ENCODE measurements at places on chromosomes 3 and 15.
A peak's percentile ranks its signal among the peaks of the same experiment; 100 is the strongest.

DNA sequence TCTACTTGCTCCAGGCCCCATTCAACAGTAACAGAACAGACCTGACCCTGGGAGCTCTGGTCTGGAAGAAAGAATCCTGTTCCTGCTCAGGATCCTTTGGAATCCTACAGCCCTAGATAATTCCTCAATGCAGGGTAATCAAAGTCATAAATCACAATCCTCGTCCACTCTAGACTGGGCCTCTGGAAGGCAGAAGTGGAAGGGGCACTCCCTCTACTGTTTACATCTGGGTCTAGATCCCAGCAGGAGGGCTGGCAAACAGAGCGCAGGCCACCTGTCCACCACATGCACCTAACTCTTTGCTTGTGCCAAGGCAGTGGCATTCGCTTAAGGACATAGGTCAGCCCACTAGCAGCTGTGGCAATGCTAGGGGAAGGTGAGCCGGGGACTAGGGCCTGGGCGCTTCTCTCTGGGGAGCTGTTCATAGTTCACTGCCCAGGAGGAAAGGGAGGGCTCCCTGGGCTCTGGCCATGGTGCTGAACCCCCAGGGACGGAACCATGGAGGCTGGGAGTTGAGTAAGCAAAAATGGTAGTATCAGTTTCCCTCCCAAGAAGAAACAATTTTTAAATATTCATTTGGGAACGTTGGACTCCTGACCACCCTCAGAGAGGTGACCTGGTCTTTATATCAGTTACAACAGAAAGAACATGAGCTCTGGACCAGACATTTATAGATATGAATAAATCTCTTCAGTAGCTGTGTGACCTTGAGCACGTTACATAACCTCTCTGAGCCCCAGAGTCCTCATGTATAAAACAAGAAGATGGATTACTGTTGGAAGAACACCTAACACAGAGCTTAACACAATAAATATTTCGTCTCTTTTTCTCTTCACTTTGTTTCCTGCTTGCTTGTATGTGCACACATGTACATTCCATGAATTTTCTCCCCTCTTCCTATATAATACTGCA is 90.2 kb downstream of the NTRK3 start:
- DNase-seq, result peak; percentile 6

DNA sequence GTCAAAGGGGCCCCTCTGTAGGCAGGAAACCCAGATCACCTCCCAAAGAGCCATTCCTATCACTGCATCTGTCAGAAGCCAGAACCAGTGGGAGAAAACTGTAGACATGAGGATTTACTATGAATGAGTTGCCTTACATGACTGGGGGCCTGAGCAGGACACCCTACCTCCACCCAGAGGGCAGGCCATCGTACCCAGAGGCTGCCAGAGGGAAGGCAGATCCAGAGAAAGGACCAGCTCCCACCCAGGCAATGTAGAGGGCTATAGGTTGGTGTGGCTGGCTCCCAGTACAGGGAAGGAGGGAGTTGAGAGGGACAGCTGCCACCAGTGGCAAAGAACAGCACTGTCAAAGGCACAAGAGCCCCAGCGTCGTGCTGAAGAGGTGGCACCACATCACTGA is 233.2 kb downstream of the OCA2 start:
- DNase-seq, result no peak

GRCh38 chr3:151119188-151119587 is 33.7 kb downstream of the MED12L start:
- DNase-seq, result no peak

- no peak for DNase-seq
Observed at GRCh38 chr15:70636540-70637165, 126.7 kb downstream of the UACA start.

DNA sequence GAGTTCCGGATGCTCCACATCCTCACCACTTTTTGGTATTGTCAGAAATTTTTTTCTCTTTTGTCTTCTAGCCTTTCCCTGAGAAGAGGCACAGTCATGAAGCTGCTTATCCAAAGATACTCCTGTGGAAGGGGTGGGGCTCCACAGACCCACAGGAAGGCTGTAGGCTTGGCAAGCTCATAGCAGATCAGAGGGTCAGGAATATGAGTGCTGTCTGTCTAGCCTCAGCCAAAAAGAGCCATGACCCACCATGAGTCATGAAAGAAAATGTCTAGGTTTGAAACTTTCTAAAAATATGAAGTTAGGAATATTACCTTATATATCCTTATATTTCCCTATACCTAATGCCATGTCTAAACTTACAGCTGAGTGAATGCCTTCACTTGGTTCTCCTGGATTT is 118.2 kb upstream of the THBS1 start:
- DNase-seq, result no peak

DNA sequence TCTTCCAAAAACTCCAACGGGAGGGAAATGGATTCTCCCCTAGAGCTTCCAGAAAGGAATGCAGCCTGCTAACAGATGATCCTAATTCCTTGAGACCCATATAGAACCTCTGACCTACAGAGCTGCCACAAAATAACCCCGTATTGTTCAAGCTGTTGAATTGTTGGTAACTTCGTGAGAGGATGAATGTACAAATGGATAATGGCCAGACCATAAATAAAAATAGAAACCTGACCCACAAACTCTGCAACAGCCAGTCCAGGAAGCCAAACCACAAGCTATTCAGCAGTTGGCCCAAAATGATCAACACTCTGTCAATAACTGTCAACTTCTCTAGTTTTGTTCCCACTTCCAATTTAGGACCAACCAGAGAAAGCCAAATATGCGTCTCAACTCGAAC is 414.0 kb upstream of the ZNF717 start:
- no peak for DNase-seq

DNA sequence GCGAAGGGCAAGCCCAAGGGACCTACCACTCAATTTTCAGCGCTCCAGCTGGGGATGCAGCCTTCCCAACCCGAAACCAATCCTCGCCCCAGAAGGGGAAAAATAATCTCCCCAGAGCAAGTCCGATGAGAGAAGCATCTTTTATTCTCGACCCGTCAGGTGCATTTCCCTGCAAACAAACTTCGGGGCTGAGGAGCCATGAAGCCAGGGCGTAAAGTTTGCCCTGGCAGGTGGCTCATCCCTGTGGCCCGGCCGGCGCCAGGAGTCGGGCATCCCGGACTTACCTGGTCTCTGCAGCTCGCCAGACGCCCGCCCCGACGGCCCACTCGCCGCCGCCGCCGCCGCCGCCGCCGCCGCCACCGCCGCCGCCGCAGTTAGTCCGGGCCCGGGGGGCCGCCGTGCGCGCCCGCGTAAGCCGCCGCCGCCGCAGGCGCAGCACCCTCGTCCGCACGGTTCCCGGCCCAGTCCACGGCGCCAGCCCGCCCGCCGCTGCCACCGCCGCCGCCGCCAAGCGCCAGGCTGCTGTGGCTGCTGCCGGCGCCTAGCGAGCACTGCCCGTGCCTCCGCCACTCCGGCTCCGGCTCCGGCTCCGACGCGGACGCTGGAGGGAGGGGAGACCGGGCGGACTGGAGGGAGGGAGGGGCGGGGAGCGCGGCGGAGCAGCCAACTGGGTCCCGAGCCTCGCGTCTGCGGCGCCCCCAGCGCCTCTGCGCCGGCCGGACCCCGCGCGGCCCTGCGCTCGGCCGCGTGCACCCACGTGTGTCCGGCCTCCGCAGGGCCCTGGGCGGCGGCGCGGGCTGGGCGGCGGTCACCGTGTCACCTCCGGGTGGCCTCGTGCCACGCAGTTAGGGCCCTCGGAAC is at the start of gene CNTN3:
Gene CNTN3 (minus strand): TSS at position 553 of the 861 bp plus-strand sequence. CDS start 93,547 bp downstream, outside the sequence.
- no peak for DNase-seq

DNA sequence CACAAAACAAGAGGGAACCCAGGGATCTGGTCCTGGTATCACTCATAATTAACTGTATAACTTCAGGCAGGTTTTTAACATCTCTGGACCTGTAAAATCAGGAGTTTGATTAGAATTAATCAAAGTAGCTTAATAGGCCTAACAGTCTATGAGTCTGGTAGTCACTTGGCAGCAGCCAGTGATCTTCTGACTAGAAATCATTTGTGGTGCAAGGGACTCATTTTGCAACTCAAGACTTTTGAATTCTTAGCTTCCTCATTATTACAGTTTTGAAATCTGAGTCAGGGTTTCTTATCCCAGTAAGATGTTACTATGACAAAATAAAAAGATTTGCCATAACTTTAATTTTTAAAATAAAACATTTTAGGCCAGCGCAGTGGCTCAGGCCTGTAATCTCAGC is 70.8 kb downstream of the TMCC1 start:
- DNase-seq, result peak; percentile 15

DNA sequence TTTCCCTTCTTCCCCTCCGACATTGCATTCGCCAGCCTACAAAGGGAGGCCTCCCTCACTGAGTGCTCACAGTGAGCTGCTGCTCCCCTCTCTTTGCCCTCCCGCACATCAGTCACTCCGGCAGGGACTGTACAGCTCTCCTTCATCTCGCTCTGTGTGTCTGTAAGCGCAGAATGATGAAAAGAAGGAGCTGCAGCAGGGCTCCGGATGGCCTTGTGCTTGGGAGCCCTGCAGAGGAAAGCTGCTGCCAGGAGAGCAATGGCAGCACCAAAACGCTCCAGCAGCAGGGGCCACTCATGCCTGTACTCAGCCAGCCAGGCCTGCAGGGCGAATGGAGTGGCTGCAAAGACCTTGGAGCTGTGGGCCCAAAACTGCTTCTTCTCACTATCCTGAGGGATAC is 107.0 kb upstream of the NSMCE3 start:
- DNase-seq, result no peak

GRCh38 chr3:168427156-168427555 is 331.4 kb upstream of the GOLIM4 start:
- DNase-seq, result no peak

GRCh38 chr3:187808527-187808895 is 63.2 kb upstream of the BCL6 start:
- no peak for DNase-seq

DNA sequence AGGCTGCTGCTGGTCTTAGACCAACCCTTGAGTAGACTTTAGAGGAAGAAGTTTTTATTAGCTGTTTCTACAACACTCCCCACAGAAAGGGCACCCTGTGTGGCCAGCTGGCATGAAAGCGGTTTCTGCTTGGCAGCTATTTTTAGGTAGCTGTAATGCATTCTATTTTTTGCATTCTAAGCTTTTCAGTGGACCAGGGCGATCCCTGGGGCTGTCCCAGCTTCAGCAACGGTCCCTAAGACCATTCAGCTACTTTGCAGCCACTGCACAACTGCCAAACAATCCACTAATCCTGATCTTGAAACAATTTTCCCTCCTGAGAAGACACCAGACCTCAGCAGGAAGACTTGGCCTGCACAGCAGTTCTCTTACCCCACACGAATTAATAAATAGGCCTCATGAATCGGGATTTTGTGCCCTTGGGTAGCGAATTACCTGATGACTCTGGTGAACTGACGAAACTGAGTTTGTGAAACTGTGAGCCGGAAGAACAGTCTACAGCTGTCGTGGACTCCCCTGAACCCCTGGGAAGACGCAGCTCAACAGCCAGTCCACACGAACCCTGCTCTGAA is 14.6 kb upstream of the TFRC start:
- DNase-seq, result no peak

DNA sequence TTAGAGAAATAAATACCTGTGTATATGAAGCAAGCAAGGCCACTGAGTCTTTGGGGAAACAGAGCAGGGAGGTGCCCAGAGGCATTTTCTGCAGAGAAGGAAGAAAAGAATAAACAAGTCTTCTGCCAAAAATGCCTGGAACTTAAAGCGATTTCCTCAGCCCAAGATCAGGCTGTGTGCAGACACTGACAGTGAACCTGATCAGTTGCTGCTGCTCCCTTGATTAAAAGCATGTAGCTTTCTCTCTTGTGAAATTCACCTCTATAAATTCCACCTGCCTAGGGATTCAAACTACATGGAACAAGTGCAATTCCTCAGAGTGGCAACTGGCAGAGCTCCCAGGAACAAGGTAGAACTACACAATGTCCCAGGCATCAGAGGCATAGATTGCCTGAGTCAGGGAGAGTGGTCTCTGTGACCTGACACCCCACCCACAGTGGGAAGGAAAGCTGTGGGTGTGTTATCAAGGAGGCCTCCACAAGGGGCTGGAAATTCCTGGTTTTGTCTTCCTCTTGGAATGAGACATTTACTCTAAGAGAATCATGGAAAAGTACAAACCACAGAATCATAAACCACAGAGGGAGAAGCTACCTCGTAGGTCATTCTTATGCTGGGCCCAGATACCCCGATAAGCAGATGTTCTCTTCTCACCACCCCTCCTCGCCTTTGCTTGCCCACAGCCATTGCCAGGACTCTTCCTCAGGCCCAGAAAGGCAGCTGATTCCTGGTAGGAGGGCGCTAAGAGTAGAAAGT is 1.8 kb upstream of the ZBTB38 start:
- no peak for DNase-seq

GRCh38 chr3:20924646-20925385 is 738.8 kb upstream of the SGO1 start:
- DNase-seq, result no peak

DNA sequence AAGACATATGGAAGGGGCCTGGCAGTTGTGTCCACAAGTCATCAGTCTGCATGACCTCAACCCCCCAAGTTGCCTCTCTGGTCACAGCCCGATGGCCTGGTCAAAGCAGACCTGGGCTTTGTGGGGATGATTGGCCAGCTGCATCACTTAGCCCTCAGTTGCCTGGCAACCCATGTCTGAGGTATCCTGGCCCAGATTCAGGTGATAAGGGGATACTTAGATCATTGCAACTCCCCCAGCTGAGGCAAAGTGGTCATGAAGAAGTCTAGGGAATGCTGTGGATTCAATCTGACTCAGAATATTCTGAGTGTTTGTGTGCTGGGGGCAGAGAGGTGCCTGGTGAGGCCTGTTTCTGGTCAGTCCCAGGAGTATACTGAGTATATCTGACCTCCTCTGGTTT is 5.0 kb downstream of the GPR156 start:
- DNase-seq, result no peak

DNA sequence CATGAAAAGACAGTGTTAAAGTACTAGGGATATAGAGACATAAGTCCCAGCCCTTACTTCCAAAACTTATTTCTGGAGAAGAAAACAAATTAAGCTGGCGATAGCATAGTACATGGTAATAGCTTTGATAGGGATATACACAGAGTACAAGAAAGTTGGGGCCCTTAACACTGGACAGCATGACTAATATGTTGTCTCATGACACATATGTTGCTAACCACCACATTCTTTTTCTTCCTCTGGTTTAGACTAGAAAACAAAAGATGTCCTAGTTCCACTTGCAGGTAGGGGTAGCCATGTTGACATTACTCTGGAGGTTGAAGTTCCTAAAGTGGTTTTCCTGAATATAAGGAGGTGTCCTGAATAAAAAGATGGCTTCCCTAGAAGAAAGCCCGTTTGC is 75.3 kb downstream of the RFX7 start:
- DNase-seq, result peak; percentile 22

DNA sequence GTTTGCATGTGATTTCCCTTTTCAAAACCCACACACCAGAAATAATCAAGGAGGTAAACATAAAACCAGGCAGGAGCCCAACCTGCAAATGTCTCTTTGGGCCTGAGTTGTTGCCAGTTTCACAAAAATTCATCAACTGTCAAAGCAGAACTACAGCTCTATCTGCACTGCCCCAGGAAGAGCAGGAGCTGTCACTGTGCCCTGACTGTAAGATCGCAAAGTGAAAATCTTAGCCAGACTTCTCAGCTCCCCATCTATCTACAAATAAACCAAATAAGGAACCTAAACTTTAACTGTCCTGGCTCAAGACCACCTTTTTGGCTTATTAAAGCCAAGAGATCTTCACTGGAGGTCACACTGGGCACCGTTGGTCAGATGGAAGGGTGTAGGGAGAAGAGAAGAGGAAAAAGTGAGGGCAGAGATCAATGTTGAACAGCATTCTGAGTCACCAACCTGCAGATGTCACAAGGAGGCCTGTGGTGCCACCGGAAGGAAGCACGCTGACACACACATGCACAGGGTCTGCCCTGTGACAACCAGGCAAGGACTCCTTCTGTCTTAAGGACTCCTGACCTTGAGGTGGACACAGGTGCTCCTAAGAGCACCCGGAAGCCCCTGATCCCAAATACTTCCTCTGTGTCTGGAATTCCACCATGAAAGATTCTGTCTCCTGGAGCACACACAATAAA is 58.7 kb downstream of the RPN1 start:
- DNase-seq, result peak; percentile 58

All from activated CD4-positive, alpha-beta T cell treated with anti-CD3 and anti-CD28 coated beads, Interleukin-10, Interleukin-2, amounts not matched to agents 100 ng/mL and 50 ng/mL, durations not matched to agents 16 hours and 8 hours (primary cell).